ENCODE measurements at places on chromosomes 6 and 20. TPM values are rescaled to one million over a fixed set of nuclear protein-coding genes. Genes with fewer than 3 reads are reported as not detected.

- DNase-seq, result no peak
Measured at GRCh38 chr6:38264605-38265004, 375.1 kb downstream of the BTBD9 start.

- DNase-seq, result no peak
Measured at GRCh38 chr6:159720708-159721107, 6.6 kb upstream of the WTAP start.

SLC17A5 gene
- total RNA-seq, result 20.6 TPM

DNA sequence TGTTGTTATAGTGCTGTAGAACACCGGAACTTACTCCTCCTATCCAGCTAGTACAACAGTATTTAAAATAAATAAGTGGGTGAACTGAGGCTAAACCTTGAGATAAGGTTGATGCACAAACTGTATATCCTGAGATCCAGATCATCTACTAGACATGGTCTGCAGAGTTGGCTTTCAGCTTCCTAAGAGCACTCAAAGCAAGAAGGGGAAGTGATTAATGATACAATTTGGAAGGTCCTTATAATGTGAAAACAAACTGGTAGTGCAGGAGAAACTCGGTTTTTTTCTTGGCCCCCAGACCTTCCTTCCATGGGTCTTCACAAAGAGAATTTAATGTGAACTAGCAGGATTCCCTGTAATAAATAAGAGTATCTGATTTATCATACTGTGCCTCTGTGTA, 27.4 kb upstream of the RREB1 start:
- no peak for DNase-seq

GRCh38 chr6:13163161-13163944, 165.0 kb downstream of the TBC1D7 start:
- DNase-seq, result no peak

DNA sequence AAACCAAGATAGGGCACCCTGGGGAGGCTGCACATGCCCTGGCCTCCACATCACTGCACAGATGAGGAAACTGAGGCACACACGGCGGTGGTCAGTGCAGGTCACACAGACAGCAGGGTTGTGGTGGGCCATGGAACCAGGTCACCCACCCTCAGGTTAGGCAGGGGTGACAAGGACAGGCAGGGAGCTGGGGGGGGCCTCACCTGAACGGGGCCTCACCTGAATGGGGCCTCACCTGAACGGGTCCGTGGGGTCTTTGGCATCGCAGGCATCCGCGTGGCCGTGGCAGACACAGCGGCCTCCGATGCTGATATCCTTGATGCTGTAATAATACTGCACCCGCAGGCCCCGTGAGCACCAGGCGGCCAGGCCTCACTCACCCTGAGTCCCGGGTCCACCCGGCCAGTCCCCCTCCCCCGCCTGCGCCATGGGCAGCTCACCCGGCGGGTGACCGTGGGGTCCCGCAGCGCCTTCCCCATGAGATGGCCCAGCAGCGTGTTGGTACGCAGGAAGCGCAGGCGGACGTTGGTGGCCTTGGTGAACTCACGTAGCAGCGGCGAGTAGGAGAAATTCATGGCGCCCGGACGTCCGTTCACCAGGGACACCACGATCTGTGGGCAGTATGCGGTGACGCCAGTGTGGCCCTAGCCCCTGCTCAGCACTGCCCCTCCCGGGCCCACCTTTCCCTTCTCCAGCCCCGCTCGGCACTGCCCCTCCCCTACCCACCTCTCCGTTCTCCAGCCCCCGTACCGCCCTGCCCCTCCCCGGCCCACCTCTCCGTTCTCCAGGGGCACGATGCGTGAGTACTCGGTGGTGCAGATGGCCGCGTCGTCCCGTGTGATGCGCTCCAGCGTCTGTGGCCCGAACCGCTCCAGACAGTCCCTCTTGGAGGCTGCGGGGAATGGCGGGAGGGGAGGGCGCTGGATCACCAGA, 15.4 kb downstream of the LAMA5 start:
- no peak for DNase-seq
